ENCODE measurements at places on chromosomes 2 and 18.

DNA sequence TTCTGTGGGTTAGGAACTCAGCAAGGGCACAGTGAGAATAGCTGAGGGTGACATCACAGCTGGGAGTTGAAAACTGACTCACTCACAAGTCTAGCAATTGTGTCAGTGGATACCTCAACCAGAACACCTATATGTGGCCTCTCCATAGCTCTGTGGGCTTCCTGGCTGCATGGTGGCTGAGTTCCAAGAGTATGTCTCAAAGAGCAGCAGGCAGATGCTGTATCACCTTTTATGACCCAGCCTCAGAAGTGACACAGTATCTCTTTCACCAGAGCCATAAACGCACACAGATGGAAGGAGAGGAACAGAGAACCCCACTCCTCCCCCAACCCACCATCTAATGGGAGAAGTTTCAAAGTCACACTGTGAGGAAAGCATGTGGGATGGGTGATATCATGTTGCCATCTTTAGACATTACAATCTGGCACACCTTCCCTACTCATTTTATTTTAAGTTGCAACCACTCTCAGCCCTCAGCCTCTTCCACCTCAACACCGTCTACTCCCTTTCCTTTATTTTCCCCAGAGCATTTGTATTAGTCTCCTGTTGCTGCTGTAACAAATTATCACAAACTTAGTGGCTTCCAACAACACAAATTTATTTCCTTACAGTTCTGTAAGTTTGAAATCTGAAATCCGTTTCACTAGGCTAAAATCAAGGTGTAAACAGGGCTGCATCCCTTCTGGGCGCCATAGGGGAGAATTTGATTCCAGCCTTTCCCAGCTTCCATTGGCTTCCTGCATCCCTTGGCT is 134.6 kb upstream of the SPATS2L start:
- DNase-seq: no peak
- no peak overlapping the region for H3K27ac ChIP-seq
- H3K36me3 ChIP-seq: no peaks in the 10 kb centered on the region
- no peaks in the 10 kb centered on the region for H3K4me1 ChIP-seq
- no peak overlapping the region for H3K4me3 ChIP-seq

- no peak for DNase-seq
- no peaks in the 10 kb centered on the region for H3K27me3 ChIP-seq
- H3K4me3 ChIP-seq: no peak overlapping the region
- H3K27ac ChIP-seq: no peak overlapping the region
- H3K4me1 ChIP-seq: no peaks in the 10 kb centered on the region
- H3K36me3 ChIP-seq: no peaks in the 10 kb centered on the region
These were observed 42.3 kb upstream of the IMP4 start for GRCh38 chr2:130300258-130300969.

GRCh38 chr18:27922780-27923179 is 254.2 kb downstream of the CDH2 start:
- DNase-seq: no peak
- H3K36me3 ChIP-seq: no peaks in the 10 kb centered on the region
- H3K27me3 ChIP-seq: no peaks in the 10 kb centered on the region
- no peak overlapping the region for H3K4me3 ChIP-seq
- no peak overlapping the region for H3K27ac ChIP-seq
- no peaks in the 10 kb centered on the region for H3K4me1 ChIP-seq

DNA sequence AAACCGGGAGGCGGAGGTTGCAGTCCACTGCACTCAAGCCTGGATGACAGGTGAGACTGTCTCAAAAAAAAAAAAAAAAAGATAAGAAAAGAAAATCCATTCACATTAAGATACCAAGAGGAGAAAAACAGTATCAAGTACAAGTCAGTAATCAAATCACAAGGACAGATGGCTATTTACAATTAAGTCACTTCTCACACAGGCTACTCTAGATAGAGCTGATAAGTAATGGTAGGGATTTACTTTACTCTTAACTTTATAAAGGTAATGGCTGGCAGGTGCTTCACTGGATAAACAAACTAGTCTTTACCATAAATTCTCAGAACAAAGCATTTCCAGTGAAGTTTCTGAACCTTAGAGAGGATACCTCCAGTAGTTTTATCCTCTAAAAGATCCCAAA is 11.5 kb downstream of the SF3B1 start:
- no peak for DNase-seq
- peaks cover 25% of the 10 kb centered on the region for H3K36me3 ChIP-seq
- no peaks in the 10 kb centered on the region for H3K27me3 ChIP-seq
- H3K4me1 ChIP-seq: peaks cover 54% of the 10 kb centered on the region
- H3K27ac ChIP-seq: no peak overlapping the region

GRCh38 chr2:56127463-56128152 is 56.2 kb upstream of the CCDC85A start:
- DNase-seq: no peak
- no peaks in the 10 kb centered on the region for H3K4me1 ChIP-seq
- H3K27ac ChIP-seq: no peak overlapping the region
- H3K27me3 ChIP-seq: no peaks in the 10 kb centered on the region
- no peaks in the 10 kb centered on the region for H3K36me3 ChIP-seq

DNA sequence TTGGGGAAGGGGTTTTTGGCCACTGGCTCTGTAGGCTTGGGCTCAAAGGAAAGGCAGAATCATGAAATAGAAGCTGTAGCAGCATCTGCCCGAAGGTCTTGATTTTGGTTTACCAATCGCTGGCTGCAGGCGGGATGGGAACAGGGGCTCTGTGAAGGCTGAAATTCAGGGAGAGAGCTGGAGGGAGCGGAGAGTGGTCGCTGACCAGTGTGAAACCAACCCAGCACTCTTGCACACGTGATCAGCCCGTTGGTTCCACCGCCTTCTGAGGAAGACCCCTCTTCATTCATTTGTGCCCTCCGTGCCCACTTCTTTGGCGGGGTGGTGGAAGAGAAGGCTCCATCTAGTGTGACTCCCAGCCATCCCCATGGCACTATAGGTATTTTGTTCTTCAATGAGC is 82.6 kb downstream of the KLHL29 start:
- peaks cover 16% of the 10 kb centered on the region for H3K4me1 ChIP-seq
- no peak for DNase-seq
- H3K27me3 ChIP-seq: no peaks in the 10 kb centered on the region
- H3K27ac ChIP-seq: peak overlapping the region; percentile 16

DNA sequence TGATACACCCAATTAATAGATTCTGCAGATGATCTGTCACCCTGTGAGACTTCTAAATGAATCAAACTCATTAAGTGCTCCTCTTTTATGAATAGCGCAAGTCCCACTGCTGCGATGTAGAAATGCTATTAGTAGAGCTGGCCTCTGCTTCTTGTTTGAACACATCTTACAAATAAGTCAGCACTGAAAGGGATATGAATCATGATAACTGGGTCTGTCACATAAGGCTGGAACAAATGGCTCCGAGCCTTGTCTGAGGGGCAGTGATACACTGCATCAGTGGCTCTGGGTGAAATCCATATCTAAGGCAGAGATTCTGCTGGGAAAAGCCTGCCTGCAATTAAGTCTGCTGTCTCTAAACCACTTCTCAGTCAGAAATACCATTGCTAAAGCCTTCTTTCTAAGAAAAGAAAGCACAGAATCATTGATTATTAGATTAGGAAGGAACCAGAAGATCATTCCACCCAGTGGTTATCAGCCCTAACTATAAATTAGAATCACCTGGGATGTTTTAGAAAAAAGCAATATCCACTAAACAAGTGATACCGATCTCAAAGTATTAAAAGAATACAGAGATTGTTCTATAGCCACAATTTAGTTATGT is 75.2 kb downstream of the SLC5A7 start:
- DNase-seq: no peak
- H3K4me1 ChIP-seq: no peaks in the 10 kb centered on the region
- H3K36me3 ChIP-seq: no peaks in the 10 kb centered on the region
- no peak overlapping the region for H3K4me3 ChIP-seq

GRCh38 chr2:144894612-144895599 is 375.0 kb upstream of the ZEB2 start:
- H3K36me3 ChIP-seq: no peaks in the 10 kb centered on the region
- no peaks in the 10 kb centered on the region for H3K27me3 ChIP-seq
- H3K4me1 ChIP-seq: no peaks in the 10 kb centered on the region
- no peak overlapping the region for H3K27ac ChIP-seq
- H3K4me3 ChIP-seq: no peak overlapping the region

DNA sequence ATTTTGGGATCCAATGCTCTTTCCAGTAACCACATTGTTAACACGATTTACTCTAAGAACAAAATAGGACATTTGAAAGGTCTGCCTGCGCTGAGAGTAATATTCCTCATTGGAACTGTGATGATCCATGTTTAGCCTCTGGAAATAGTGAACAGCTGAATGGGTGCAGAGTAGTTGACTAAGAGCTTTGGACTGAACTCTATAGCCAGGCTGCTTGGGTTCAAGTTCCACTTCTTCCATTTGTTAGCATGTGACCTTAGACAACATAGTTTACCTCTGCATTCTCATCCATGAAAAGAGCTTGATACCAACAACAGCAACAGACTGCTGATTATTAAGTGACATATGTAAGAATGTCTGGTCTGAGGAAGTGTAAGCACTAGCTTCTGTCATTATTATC is 128.3 kb upstream of the MMADHC start:
- H3K27me3 ChIP-seq: no peaks in the 10 kb centered on the region
- no peak for DNase-seq
- no peaks in the 10 kb centered on the region for H3K36me3 ChIP-seq

DNA sequence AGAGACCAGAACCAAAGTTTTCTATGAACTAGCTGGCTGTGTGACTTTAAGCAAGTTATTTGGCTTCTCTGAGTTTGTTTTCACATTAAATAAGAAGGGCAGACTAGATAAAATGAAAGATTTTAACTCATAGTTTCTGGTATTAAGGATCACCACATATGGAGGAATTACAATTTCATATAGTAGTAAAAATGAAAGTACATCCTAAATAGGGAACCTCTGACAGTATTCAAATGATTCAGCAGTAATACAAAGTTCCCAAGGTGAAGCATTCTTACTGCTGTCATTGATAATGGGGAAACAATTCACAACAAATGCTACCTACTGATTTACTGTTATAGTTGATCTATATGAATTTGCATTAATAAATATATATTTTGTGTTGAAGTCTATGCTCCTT is 170.3 kb upstream of the VRK2 start:
- H3K4me3 ChIP-seq: no peak overlapping the region
- no peaks in the 10 kb centered on the region for H3K27me3 ChIP-seq
- no peaks in the 10 kb centered on the region for H3K36me3 ChIP-seq
- DNase-seq: no peak

DNA sequence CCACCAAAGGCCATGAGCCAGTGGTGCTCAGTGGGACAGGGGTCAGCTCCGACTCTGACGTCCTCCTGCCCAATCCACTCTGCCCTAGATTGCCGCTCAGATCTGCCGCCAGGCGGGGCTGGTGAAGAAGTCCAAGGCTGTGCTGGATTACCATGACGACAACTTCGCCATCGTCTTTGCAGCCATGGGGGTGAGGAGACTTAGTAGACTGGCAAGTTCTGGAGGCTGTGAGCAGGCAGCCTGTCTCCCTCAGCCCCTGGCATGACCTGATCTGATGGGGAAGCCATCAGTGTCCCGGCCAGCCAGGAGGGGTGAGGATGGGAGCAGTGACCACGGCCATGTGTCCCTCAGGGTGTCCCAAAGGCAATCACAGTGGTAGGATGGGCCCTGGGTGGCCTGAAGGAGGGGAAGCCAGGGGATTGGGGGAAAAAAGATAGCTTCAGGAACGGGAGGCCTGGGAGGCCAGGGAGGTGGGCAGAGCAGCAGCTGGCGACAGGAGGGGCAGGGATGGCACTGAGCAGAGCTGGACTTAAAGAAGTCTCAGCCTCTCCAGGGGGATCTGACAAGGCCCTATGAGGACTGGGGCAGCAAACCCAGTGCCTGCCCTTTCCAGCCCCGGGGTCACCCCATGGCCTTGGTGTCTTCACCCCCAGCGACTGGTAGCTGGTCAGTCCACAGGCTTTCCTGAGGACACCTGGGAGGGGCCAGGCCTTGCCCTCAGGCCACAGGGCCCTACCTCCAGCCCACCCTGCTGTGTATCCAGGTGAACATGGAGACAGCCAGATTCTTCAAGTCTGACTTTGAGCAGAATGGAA is 17.4 kb upstream of the ANKRD53 start:
- H3K4me1 ChIP-seq: peaks cover 9% of the 10 kb centered on the region
- H3K27ac ChIP-seq: no peak overlapping the region
- no peaks in the 10 kb centered on the region for H3K36me3 ChIP-seq
- no peaks in the 10 kb centered on the region for H3K27me3 ChIP-seq
- no peak for DNase-seq
- H3K4me3 ChIP-seq: no peak overlapping the region

GRCh38 chr2:98881153-98881650 is 54.8 kb downstream of the CRACDL start:
- DNase-seq: no peak
- no peaks in the 10 kb centered on the region for H3K36me3 ChIP-seq
- H3K4me1 ChIP-seq: no peaks in the 10 kb centered on the region
- no peaks in the 10 kb centered on the region for H3K27me3 ChIP-seq
- no peak overlapping the region for H3K27ac ChIP-seq
- H3K4me3 ChIP-seq: no peak overlapping the region

DNA sequence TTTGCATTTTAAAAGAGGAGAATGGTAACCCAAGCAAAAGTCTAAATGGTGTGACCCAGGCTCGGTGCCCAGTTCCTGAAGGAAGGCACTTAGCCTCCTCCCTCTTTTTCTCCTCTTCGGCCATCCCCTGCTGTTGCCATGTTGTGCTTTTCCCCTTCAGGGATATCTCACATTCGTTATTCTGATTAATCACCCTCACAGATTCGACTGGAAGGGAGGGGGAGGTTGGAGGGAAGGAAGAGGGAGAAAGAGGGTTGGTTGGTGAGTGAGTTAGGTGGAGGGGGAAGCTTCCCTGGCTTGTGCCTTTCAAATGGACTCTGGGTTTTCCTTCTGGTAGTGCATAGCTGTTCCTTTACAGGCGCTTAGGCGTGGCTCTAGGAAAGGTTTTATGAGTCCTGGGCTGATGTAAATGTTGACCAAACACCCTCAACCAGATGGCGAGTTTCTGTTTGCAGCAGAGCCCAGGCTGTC is 39.0 kb upstream of the LYPD6B start:
- no peaks in the 10 kb centered on the region for H3K27me3 ChIP-seq
- no peaks in the 10 kb centered on the region for H3K4me1 ChIP-seq
- H3K27ac ChIP-seq: no peak overlapping the region
- no peaks in the 10 kb centered on the region for H3K36me3 ChIP-seq

DNA sequence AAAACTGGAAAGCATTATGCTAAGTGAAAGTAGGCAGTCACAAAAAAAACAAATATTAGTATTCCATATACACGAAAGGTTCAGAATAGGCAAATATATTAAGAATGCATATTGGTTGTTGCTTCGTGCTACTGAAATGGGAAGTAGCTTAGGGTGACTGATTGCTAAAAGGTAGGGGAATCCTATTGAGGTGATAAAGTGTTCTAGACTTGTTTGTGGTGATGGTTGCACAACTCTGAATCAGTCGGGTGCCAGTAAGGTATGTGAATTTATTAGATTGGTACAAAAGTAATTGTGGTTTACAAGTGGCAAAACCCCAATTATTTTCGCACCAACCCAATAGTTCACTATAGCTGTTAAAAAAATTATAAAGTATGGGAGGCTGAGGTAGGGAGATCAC is 20.7 kb downstream of the USP34 start:
- no peak for DNase-seq
- peaks cover 3% of the 10 kb centered on the region for H3K4me1 ChIP-seq
- H3K36me3 ChIP-seq: no peaks in the 10 kb centered on the region
- no peak overlapping the region for H3K4me3 ChIP-seq
- H3K27me3 ChIP-seq: no peaks in the 10 kb centered on the region

GRCh38 chr2:65957886-65958285 is 477.0 kb upstream of the MEIS1 start:
- no peaks in the 10 kb centered on the region for H3K27me3 ChIP-seq
- H3K4me3 ChIP-seq: no peak overlapping the region
